Placental pericyte (primary cell): ENCODE measurements at places on chromosomes 4 and X. TPM values are rescaled to one million over a fixed set of nuclear protein-coding genes. Genes with fewer than 3 reads are reported as not detected.

IL2RG gene
- total RNA-seq: 0.43 TPM in 1 of 2 replicates, not detected in the other

TMSB15B gene
- 0.57 TPM in 1 of 2 replicates, not detected in the other for total RNA-seq

CENPE gene
- 0.88 and 30.6 TPM in 2 replicates for total RNA-seq

TSC22D3 gene
- total RNA-seq: 14.5 and 36.5 TPM in 2 replicates

CAMK2D gene
- total RNA-seq: 54.1 and 60.4 TPM in 2 replicates

TAF7L gene
- 0.22 and 1.1 TPM in 2 replicates for total RNA-seq

ERCC6L gene
- under 0.01 and 12.2 TPM in 2 replicates for total RNA-seq

TEX13B gene
- not detected in 2 replicates for total RNA-seq

TMEM154 gene
- 13.3 and 13.6 TPM in 2 replicates for total RNA-seq

C4orf50 gene
- total RNA-seq: not detected in 2 replicates

BANK1 gene
- 0.14 and 0.22 TPM in 2 replicates for total RNA-seq

OTUD5 gene
- 34.6 and 58.4 TPM in 2 replicates for total RNA-seq

ZDHHC9 gene
- 21.9 and 27.8 TPM in 2 replicates for total RNA-seq

GPC3 gene
- total RNA-seq: 4.2 TPM in 1 of 2 replicates, not detected in the other

HTR2C gene
- total RNA-seq: 0.44 and 1.3 TPM in 2 replicates

ADH7 gene
- not detected in 2 replicates for total RNA-seq

HSFX1 gene
- total RNA-seq: 0.29 and 0.88 TPM in 2 replicates
